ENCODE measurements at places on chromosomes 5 and 9.

DNA sequence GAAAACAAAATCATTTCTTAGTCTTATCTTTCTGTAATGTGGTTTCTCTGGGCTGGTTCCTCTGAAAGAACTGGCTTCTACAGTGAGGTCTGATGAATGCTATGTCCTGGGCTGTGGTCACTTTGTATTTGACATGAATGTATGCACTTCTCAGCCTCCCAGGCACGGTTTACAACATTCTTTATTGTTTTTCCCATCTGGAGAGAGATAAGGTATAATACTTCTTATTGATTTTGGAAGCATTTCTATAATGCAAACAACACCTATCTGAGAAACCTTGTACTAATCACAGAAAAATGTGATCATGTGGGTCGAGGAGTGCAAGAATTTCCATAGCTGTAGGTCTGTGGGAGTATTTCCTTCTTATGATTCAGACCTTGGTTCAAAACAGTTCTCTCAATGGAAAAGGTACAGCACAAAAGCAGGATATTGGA is 46.9 kb downstream of the ACTBL2 start:
- peak; percentile 98 for DNase-seq

DNA sequence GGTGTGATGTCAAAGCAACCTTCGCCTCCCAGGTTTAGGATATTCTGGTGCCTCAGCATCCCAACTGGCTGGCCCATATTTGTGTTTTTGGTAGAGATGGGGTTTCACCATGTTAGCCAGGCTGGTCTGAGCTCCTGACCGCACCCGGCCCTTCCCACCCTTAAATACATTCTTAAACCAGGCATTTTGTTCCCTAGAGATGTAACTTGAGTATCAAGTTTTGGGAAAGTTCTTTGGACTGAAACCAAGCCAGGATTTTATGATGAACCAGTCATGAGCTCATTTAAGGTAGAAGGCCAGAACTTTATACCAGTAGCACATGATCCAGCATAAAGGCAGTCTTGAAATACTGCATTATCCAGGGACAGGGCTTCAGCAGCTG is 3.5 kb downstream of the RPL7A start:
- DNase-seq = peak; percentile 16

DNA sequence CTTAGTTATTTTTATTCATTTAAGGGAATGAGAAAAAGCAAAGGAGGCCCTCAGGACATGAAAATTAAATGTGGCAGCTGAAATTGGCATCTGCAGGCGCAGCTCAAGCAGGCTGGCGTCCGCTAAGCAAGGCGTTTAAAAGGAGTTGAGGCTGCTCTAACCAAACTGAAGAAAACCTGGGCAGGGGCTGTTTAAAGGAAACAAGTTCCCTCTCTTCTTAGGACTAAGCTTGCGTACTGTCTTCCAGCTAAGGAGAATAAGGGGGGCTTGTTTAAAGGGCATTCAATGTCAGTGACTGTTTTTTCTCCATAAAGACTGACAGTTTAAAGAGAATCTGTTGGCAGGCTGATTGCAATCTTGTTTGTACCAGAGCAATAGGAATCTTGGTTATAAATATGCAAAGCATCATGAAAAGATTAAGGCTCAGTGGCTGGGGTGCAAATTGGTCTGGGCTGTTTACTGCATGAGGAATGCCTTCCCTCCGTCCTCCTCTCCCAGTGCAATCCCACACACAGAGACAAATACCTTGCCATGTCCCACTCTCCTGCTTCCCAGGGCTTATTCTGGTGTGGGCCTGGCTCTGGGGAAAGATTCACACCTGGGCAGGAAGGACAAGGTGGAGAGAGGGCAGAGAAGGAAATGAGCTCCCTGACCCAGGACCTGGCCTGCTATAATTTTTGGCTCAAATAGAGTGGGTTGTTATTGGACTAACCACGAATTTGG is 85.9 kb upstream of the LIFR start:
- DNase-seq = no peak

DNA sequence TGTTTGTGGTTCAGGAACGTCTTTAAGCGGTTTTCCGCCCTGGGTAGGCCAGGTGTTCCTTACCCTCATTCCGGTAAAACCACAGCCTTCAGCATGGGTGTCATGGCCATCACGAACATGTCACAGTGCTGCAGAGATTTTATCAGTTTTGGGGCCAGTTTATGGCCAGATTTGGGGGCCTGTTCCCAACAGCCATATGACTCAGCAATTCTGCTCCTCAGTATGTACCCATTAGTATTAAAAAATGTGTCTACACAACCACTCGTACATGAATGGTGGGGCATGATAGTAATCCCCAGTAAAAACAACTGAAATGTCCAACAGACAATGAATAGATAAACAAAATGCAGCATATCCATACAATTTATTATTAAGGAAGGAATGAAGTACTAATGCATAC is 51.9 kb upstream of the TTC23L start:
- DNase-seq = no peak

DNA sequence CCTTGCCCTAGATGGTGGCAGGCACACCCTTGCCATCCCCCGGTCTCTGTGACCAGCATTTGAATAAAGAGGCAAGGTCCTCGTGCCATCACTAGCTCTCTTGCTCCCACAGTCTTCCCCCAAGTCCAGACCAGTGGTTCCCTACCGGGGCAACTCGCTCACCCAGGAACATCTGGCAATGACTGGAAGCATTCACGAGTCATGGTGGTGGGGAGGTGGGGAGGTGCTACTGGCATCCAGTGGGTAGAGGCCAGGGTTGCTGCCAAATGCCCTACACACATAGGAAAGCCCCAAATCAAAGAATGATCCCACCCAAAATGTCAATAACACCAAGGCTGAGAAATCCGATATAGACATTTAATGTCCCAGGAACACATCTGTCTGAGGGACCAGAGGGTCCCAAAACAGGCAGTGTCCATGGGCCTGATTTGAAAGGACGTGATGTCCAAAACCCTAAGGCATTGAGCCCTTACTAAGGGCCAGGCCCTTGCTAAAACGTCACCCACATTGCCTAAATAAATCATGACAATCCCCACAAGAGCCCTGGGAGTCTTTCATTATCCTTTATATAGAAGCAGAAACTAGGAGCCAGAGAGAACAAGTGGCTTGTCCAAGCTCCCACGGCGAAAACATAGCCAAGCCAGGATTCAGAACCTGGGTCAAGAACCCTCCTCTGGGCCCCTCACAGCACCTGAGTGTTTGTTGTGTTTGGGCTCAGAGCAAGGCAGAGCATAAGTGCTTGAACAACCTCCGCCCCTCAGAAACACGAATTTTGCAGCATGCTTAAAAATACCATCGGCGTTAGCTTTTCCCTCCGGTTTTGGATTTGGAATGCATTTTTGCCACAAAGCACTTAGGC is 119.3 kb upstream of the WWC1 start:
- DNase-seq = no peak

GRCh38 chr5:22460189-22460588 is 393.0 kb downstream of the CDH12 start:
- DNase-seq = no peak

- DNase-seq = no peak
Observed at GRCh38 chr9:97237311-97237786, 70.1 kb upstream of the CCDC180 start.

DNA sequence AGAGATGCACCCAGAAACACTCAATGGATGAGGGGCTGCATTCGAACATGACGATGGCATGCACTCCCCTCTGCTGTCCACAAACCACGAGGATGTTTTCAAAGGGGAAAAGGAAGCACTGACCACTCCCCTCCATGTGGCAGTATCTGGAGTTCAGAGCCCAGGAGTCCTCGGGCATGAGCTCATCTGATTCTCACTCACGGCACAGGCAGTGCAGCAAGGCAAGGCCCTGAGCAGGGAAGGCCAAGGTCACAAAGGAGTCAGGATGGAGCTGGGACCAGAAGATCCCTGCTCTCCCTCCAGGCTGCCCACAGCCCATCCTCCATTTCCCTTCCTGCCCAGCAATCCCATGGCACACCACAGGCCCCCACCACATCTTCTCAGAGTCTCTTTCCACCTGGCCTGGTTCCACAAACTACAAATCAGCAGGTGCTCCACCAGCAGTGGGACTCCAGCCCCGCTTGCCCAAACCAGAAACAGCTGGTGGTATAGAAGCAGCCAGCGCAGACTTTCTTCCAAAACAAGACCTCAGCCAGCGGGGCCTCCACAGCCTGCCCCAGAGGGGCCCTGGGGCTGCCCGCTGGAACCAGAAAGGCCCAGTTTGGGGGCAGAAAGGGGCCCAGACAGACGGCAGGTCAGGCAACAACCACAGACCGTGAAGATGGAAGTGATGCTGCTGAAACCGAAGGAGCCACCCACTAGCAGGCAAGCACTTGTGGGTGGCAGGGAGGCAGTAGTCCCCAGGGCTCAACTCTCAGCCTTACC is 12.2 kb downstream of the TNIP1 start:
- DNase-seq = no peak

DNA sequence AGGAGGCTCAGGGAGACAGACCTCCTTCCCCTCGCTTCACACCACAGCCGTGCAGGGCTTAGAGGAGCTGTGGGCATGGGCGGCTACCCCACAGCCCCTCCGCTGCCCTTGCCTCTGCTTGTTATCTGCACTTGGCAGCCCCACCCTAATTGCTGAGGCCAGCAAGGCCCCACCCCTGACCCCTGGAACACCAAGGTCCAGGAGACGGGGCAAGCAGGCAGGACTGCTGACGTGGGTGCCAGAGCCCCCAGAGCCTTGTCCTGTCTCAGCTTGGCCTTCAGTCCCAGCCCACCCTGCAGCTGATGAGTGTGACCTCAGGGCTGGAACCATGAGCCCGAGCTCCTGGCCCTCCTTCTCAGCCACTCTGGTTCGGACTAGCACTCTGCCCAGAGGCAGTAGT is 29.1 kb upstream of the NEURL1B start:
- DNase-seq = no peak

- DNase-seq = peak; percentile 13
Observed at GRCh38 chr9:95434116-95435073, 82.4 kb downstream of the PTCH1 start.

- DNase-seq = no peak
Observed at GRCh38 chr5:107325866-107326265, 344.9 kb downstream of the EFNA5 start.

- DNase-seq = no peak
Observed at GRCh38 chr5:52661903-52662595, 125.7 kb upstream of the ITGA1 start.

GRCh38 chr5:125411744-125412560 is 665.5 kb upstream of the ZNF608 start:
- peak; percentile 40 for DNase-seq

GRCh38 chr5:7468742-7469141 is 72.8 kb downstream of the ADCY2 start:
- DNase-seq = no peak

- no peak for DNase-seq
Observed at GRCh38 chr5:172319708-172320441, 36.3 kb upstream of the UBTD2 start.

DNA sequence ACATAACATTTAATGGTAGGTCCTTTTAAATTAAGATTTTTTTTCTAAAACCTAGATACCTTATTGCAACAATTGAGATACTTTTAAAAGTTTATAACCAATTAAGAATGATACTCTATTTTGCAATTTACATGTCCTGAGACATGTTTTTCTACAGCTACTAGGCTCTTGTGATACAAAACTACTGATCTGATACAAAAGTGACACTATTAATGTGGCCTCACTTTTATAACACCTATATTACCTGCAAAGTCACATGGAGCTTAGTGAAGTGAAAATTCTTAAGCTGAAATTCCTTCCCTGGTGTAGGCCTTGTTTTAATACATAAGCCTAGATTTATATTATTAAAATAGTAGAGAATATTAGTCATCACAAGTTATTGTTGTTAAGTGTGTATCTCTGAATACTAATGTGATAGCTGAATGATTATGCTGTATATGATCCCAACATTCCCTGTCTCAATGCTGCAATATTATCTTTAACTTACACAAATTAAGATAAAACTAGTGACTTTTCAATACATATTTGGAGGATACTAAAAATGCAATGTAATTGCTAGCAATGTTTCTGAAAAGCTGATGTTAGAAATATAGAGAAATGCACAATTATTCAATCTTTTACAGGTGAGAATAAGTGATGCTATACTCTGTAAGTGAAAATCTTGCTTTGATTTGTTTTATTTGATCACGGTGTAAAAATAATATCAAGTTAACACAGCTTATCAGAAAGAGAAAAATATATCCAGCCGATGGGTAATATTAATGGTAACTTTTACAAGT is 2.6 kb downstream of the NFIB start:
- DNase-seq = no peak

DNA sequence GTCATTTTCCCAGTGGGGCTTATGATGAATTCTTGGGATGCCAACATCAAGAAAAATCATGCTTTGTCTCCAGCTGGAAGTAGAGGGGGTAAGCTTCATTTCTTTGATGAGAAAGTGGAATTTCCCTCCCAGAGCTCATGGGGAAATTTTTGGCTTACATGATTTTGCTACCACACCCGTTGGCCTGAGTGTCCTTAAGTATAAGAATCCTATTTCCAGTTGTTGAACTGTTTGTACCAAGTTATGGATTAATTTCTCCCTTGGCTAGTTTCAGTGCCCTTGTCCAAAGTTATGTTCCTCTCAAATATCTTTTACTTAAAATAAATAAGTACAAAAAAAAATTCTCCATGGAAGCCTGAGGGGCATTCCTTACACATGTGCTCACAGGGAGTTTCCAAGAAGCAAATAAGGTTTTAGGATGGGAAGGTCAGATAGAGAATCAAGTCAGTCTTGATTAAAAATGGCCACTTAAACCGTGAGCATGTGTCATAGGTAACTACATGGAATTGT is 82.3 kb downstream of the PTCD2 start:
- peak; percentile 57 for DNase-seq

DNA sequence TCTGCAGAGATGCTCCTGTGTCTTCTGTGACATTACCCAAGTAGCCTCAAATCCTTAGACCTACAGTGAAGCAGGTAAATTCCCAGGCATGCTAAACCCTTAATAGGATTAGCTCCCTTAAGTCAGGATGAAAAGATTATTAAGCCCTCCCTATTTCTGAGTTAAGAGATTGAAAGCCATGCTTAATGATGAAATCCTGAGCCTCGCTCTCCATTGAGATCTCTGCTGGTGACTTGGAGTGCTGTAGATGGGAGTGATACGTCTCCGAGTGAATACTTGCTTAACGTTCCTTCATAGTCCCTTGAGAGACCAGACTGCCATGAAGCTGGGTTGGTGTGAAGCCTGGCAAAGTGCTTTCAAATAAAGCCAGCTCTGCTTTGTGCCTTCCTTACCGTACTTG is 34.2 kb downstream of the AOPEP start:
- DNase-seq = no peak

GRCh38 chr5:67214707-67215447 is 18.3 kb upstream of the CD180 start:
- DNase-seq = no peak

- DNase-seq = peak; percentile 8
Observed at GRCh38 chr5:32646061-32646969, 61.0 kb downstream of the SUB1 start.

DNA sequence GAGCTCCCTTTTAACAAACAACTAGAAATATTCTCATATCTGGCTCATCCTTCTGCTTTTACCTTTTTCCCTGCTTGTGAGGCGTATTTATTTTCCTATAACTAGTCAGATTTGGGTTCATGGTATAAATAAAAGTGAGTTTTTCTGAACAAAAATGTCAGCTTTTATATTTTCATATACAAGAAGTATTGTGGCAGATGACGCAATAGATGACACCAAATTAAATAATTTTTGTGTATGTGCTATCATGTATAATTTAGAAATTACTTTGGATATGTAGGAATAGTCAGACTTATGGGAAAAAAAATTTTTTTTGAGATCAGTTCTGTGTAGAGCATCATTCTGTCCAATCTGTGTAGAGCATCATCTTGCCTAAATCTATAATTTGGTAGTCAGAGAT is 45.7 kb upstream of the SLC27A6 start:
- DNase-seq = no peak

- no peak for DNase-seq
Observed at GRCh38 chr5:84650429-84650828, 265.7 kb upstream of the EDIL3 start.

GRCh38 chr9:110255463-110256379 is 586 bp downstream of the TXN start:
- DNase-seq = peak; percentile 55

All from cardiac fibroblast (primary cell).